Activated naive CD4-positive, alpha-beta T cell treated with anti-CD3 and anti-CD28 coated beads, Interleukin-2, amount 50 U/mL, for 16 hours (primary cell): ENCODE measurements at places on chromosomes 5 and 9.

DNA sequence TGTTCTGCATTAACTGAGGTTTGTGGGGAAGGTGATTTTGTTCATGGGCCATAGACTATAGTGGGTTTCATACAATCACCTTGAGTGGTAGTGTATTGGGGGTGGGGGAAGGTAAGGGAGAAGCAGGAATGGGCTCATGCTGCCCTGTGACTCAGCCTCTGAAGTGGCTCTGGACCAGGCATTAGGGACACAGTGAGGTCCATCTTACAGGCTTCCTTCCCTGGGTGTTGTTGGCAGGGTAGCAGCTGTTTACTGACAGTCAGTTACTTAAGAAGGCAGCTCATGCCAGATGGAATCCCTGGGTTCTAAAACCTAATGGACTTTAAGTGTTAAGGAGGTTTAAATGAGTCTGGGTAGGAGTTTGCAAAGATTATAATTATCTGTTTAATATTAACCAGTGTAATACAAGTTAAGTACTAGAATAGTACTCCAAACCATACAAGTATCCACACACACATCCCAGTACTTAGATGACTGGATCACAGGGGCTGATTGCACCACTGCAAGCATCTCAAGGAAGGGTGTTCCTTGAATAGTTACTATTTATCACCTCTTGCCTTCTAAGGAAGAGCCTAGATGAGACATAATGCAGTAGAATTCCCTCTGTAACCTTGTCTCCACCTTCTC, 59.3 kb downstream of the CAST start:
- DNase-seq = no peak

- DNase-seq = no peak
Observed at GRCh38 chr5:54460181-54460919, 4.9 kb downstream of the HSPB3 start.

DNA sequence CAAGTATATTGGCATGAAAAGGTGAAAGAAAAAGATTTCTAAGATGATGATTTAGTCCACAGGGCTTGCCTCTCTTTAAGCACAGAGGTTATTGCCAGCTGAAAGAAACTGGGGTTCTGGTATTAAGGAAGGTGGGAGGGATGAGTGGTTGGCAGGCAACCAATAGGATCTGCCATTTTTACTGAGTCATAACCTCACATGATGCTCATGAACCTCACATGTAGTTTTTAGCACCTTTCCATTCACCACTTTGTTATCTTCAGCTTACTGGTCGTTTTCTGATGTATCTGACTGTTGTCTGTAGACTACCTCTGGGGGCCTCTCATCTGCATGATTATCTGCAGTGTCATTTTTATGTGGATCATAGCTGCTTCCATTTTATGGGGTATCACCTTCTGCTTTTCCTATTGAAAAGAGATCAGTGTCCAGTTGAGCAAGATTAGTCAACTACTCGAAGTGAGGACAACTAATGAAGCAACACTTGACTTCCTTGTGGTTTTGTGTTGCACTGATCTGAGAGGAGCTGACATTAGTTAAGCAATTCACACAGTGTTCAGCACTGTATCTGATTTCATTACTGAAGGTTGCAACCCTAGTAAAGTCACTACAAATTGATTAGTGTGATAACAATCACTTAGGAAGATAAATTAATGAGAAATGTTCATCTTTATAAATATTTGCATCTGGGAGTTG, 186.3 kb downstream of the SGCD start:
- DNase-seq = no peak

- DNase-seq = no peak
Observed at GRCh38 chr5:67178085-67178484, 18.5 kb downstream of the CD180 start.

- no peak for DNase-seq
Observed at GRCh38 chr5:55445791-55446190, 89.0 kb downstream of the PLPP1 start.

DNA sequence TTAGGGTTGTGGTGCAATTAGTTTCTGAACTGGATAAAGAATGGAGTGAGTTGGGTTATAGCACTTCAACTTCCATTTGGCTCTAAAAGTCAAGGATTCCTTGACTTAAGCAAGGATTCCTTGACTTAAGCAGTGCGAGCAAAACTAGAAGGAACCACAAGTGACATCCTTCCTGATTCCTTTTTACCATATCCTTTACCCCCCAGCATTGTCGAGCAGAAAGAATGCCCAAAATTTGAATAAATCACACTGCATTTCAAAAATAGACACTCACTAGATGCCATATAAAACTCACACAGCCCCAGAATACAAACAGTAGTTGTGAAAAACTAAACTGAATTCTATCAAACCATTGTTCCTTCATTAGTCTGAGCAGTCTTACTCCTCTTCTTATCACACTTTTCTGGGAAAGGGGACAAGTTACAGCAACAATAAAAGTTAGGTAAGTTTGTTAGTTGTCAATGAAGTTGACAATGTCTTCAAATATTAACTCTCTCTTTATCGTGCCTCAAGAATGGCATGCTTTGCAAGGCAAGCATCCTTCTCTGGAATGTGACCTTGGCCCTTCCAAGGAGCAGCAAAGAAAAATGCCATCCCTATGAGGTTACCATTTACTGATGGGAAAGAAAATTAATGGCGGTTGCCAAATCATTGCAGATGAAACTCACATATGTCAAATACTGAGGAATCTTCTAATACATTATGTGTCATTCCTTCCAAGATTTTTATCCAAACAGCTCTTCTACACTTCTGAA, 273.3 kb upstream of the ANKRD55 start:
- no peak for DNase-seq

- no peak for DNase-seq
Observed at GRCh38 chr9:87656485-87656884, 69.4 kb upstream of the CTSL start.

- DNase-seq = no peak
Observed at GRCh38 chr9:17970277-17970676, 391.4 kb downstream of the SH3GL2 start.

DNA sequence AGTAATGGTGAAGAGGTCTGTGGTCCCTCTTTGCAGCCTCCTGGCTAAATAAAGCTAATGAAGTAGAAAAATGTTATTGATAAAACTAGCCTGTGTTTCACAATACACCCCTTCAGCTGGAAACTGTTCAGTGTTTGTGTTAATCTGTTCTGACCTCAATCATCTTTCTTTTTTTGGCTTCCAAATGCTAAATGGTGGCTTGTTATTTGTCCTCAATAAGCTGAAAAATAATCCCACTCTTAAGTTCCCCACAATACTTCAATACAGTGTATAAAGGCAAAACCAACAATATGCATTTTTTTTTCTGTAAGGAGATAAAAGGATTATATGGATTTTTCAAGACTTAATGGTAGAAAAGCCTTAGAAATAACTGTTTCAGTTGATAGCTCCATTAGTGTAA, 560.5 kb downstream of the TUSC1 start:
- no peak for DNase-seq

DNA sequence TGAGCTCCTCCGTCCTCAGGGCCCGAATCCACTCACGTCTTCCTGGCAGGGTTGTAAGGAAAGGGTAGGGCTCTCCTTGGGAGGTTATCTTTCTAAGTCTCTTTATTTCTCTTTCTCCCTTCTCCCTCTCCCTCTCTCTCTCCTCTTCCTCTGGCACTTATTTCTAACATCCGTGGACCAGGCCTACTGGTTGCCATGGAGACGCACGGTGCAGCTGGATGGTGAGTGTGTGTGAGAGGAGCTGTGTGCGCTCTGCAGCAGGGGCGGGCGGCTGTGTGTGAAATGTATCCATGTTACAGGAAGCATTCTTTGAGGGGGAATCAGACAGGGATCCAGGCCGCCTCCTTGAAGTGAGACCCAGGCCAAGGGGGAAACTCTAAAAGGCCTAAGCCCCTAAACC, 32.2 kb downstream of the PCDH1 start:
- no peak for DNase-seq

DNA sequence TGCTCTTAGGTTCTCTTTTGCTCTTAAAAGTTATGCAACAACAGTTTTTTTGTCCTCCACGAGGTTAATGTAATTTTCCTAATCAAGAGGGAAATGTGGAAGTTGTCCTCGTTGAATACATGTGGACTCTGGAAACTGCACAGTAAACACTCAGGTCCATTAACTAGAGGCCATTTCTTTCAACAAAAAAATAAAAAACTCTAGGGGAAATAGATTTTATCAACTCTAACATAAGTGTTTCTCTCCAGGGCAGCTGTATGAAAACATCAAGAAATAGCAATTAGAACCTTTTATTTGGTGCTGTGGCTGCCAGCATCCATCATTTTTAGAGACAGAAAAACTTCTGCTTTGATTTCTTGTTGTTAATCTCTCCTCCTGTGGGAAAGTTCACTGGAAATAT, 288.6 kb downstream of the ICE1 start:
- no peak for DNase-seq

DNA sequence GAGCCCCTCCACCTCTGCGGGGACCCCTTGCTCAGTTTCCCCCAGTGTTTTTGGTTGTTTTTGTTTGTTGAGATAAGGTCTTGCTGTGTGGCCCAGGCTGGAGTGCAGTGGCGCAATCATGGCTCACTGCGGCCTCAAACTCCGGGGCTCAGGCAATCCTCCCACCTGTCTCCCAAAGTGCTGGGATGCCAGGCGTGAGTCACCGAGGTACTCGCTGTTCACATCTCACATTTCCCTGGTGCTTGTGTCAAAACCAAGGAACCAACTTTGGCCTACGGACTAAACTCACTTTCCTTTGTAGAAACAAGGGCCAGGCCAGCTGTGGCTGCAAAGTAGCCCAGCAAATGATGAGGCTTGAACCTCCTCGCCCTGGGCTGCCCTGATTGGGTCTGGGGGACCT, 9.7 kb upstream of the AJM1 start:
- no peak for DNase-seq

DNA sequence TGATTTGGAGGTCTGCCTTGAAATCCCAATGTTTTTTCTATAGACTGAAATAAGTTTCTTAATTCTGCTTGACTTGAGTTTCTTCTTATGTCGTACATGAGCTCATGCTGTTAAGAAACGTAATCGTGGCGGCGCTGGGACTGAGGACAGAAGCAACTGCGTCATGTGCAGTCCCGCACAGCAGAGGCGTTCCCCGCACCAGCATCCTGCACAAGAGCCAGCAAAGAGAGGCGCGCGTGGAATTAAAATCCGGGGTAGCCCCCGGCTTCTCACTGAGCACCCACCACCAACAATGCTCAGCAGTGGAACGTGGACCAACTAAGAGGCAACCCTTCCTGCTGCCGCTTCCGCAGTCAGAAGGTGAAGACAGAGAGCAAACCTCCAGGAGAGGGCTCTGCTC, 496.2 kb upstream of the ADAMTS16 start:
- DNase-seq = no peak
